ENCODE measurements at places on chromosomes 7 and 10.

DNA sequence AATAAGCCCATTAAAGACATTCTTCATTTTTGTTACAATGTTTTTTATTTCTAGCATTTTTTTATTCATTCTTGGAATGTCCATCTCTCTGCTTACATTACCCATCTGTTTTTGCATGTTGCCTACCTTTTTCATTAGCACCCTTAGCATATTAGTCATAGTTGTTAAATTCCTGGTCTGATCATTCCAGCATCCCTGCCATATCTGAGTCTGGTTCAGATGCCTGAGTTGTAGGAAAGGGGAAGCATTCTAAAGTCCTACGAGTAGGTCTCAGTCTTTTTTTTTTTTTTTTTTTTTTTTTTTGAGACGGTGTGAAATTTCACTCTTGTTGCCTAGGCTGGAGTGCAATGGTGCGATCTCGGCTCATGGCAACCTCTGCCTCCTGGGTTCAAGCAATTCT lies 19.7 kb upstream of the NRF1 start:
- no peak for DNase-seq

DNA sequence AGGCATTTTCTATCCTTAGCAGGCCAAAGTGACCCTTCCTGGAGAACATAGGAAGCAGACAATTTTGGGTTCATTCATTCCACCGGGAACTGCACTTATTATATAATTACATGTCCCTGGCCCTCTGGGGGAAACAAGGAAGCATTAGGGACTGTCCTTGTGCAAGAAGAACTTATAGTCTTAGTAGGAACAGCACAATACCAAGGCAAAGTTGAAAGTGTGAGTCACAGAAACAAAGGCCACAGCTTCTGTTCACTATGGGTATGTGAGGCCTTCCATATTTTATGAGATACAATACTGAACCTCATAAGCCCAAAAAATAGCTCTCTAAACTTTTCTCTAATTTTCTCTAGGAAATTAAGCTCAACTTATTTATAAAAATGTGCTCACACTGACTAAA lies 18.4 kb upstream of the AKR1B10 start:
- no peak for DNase-seq

DNA sequence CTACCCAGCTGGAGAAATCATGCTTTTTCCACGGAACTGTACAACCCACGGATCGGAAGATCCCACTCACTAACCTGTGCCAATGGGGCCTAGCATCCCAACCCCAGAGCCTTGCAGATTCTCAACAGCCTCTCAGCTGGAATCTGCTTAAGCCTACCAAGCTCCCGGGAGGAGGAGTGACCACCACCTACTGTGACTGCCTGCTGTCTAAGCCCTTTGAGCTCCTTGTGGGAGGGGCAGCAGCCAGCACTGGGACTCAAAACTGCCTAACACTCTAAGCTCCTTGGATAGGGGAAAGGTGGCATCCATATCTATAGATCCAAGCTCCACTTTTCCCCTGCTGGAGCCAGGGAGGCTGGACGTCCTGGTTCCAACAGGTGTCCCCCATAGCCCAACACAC lies 254.4 kb upstream of the CNTNAP2 start:
- no peak for DNase-seq

- DNase-seq, result no peak
Observed at GRCh38 chr10:80477813-80478212, 23.7 kb downstream of the TSPAN14 start.

GRCh38 chr7:93894426-93894825 lies 3.9 kb upstream of the TFPI2 start:
- DNase-seq, result no peak

DNA sequence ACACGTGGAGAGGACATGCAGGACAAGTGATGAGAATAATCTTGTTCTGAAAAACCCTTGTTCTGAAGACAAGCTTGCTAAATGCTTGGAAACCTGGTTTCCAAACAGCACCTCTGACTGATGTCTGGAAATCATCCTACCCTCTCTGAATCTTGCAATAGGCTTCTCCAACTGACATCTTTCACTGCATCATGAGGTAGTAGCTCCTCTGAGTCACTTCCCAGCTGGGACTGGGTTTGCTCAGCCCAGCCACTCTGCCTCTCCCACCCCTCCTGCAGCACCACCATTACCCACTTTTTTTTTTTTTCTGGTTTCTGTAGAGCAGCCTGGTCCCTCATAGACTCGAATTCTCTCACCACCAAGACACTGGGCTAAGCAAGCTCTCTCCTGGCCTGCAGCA lies 919.8 kb downstream of the GRID1 start:
- no peak for DNase-seq

Data from activated naive CD4-positive, alpha-beta T cell (primary cell).